AG20443 (cell line): ENCODE measurements at places on chromosomes 6 and 20.

- DNase-seq: no peak
Measured at GRCh38 chr6:152598901-152599537, 38.1 kb downstream of the SYNE1 start.

- no peak for DNase-seq
Measured at GRCh38 chr6:160428069-160428430, 79.9 kb downstream of the SLC22A3 start.

DNA sequence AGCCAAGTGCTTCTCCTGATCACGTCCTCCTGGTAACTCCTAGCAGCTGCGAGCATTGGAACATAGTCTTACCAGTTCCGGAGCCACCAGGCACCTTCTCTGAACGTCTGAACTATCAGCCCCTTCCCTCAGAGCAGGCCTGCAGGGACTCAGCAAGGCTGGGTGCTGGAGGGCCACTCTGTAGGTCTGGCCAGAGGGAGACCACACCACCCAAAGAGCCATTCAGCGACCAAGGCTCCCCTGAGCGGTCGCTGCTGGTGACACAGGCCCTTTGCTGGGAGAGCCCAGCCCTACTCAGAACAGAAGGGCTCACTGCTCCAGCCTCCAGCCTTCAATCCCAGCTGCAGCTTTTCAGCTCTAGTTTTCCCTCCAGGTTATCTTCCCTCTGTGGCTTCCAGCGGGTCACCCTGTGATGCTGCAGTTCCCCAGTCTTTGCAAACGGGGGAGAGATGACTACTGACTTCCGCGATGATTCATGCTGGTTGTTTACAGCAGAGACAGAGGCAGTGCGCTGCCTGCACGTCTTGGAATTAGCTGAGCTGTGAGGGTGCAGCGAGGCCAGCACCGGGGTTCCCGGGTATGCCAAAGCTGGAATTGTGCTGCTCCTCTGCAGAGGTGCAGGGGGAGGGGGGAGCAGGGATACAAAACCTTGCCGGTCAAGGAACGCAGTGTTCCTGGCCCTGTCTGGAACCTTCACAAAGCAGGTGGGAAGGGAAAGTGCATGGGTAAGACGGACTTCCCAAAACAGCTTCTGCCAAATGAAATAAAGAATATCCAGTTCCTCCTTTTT is 161.4 kb downstream of the LY86 start:
- DNase-seq: peak; percentile 90

DNA sequence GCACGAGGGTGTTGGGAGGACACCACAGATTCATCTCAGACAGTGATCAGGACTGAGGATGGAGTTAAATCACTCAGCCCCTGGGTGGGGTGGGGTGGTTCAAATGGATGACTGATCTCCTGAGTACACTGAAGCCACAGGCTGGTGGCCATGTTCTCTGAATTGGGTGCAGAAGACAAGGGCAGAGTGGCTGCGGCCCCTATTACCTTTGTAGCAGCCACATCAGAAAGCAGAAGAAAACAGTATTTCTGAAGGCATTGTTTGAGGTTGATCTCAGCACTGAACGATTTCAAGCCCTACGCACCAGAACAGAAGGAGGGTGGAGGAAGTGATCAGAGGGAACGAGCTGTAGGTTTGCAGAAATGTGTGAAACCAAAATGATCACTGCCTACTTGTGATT is 71.6 kb downstream of the SH3BGRL2 start:
- DNase-seq: no peak

DNA sequence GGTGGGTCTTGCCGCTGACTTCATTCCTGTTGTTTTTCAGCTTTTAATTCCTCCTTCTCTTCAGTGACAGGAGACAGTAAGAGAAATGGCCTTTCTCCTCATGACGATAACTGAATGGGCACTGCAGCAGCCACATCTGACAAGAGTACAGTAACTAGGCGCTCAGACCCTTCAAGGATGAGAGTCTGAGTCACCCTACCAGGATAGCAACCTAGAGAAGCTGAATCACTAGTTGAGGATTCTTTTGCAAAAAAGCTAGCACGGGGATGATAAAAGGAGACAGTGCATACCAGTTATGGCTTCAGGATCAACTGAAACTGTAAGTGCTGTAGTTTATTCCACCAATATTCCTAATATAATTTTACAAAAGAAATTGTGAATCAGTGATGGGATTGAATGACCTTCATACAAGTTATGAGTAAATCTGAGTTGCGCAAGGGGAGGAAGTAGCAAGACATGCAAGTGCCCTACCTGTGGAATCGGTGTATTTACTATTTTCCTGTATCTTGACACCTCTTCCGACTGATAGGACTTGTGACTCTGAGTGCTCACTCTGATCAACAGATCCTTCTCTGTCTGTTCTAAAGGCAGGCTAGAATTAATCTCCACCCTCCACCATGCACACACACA is 161.8 kb upstream of the GRIK2 start:
- no peak for DNase-seq

- DNase-seq: peak; percentile 65
Measured at GRCh38 chr20:62405108-62405980, 1.7 kb downstream of the CABLES2 start.

- DNase-seq: peak; percentile 25
Measured at GRCh38 chr20:61099806-61100205, 152.3 kb upstream of the CDH4 start.

GRCh38 chr6:133681891-133682290 is 207.0 kb upstream of the TCF21 start:
- no peak for DNase-seq

GRCh38 chr20:53594068-53595017 is 704 bp upstream of the ZNF217 start:
- peak; percentile 93 for DNase-seq

- no peak for DNase-seq
Measured at GRCh38 chr6:56199956-56200355, 47.4 kb downstream of the COL21A1 start.

DNA sequence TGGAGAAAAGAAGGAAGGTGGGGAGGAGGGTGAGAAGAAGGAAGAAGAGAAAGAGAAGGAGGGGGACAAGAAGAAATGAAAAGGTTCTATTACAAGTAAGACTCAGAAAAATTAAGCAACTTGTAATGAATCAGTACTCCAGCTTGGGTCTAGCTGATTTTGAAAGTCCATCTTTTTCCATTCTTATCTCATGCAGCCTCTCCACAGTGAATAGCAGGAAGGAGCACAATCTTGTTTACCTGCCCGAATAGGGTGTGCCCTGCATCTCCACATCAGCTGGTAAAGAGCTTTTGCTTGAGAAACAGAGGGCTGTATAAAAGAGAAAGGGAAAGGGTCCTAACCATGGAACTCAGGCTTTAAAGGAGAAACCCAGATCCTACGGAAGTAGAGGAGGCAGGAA is 348.8 kb downstream of the TPBG start:
- DNase-seq: no peak

DNA sequence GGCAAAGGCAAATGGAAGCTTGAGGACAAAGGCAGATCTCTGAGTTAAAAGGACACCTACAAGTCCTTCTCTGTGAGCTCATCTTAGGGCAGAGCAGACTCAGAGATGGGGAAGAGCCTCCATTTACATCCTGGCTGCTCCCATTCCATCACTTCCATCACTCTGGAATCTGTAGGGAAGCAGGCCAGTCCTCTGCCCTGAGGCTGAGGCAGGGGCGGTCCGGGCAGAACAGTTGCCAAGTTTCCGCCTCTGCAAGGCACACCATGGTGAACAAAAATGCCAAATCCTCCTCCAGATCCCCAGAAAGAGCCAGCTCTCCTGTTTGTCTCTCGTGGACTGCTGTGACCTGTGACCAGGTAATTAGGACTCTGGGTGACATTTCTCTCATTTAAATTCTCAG is 209.6 kb upstream of the SSTR4 start:
- no peak for DNase-seq

- no peak for DNase-seq
Measured at GRCh38 chr20:62275219-62275618, 27.6 kb upstream of the ADRM1 start.

GRCh38 chr6:146267946-146268345 is 239.1 kb downstream of the GRM1 start:
- no peak for DNase-seq

DNA sequence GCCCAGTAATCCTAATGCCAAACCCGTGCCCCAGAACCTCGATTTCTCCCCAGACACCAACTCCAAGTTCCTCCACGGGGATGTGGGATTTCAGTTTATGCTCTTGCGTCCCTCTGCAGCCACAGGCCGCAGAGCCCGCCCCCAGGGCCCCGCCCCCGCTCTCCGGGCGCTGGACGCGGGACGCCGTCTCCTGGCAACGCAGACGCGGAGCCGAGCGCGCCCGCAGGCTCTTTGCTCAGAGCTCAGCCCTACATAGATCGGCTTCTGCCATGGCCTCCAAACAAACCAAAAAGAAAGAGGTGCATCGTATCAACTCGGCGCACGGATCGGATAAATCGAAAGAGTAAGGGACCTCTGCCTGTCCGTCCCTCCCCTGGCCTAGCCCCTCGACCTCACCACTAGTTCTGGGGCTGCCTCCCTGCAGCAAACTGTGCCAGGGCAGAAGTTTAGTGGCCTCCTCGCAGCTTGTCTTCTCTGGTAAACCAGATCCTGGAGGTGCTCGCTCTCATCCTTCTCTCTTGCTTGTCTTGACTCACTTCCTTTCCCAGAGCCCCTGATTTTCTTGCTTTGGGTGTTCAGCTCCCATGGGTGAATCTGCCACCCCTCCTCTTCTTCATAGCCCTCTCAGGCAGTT is at the start of gene ADGB:
Gene ADGB (plus strand): TSS at position 201 of the 634 bp plus-strand sequence. CDS start 69 bp downstream, at position 270.
- DNase-seq: peak; percentile 92

DNA sequence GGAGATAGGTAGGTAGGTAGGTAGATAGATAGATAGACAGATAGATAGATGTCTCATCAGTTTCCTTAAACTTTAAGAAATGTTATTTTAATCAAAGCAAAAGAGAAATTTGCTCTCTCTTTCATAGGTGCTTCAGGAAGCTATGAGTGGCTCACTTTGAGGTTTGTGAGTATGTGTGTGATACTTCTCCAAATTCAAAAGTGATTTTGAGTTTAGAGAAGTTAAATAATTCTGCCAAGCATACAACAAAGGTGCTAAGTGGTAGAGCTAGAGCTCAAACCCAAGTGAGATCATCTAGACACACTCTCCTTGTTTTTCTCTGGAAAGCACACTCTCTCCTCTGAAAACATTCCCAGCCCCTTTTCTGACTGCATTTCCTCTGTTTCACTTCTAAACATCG is 156.2 kb downstream of the EDN1 start:
- DNase-seq: no peak
